ENCODE measurements at places on chromosomes 13 and 19.

- DNase-seq = no peak
These were observed 24.1 kb downstream of the ADGRE1 start for GRCh38 chr19:6911523-6911922.

DNA sequence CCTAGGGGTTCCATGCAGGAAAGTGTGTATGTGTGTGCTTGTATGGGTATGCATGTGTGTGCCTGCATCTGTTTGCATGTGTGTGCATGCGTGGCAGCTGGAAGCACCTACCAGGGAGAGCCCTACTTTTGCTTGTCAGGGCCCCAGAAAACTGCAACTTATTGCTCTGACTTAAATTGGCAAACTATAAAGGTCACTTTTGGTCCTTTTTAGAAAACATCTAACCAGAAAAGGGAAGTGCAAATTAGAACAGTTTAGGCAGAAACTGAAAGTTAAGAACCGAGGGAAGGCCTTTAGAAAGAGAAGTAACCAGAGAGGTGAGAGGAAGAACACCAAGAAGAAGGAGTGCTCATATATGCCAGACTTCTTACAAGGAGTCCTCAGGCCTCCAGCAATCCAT, 32.5 kb downstream of the DLEU7 start:
- DNase-seq = no peak

- DNase-seq = no peak
These were observed 156.5 kb upstream of the TSC22D1 start for GRCh38 chr13:44732503-44733098.

- no peak for DNase-seq
These were observed 329.8 kb upstream of the MIR17HG start for GRCh38 chr13:91017669-91018053.

DNA sequence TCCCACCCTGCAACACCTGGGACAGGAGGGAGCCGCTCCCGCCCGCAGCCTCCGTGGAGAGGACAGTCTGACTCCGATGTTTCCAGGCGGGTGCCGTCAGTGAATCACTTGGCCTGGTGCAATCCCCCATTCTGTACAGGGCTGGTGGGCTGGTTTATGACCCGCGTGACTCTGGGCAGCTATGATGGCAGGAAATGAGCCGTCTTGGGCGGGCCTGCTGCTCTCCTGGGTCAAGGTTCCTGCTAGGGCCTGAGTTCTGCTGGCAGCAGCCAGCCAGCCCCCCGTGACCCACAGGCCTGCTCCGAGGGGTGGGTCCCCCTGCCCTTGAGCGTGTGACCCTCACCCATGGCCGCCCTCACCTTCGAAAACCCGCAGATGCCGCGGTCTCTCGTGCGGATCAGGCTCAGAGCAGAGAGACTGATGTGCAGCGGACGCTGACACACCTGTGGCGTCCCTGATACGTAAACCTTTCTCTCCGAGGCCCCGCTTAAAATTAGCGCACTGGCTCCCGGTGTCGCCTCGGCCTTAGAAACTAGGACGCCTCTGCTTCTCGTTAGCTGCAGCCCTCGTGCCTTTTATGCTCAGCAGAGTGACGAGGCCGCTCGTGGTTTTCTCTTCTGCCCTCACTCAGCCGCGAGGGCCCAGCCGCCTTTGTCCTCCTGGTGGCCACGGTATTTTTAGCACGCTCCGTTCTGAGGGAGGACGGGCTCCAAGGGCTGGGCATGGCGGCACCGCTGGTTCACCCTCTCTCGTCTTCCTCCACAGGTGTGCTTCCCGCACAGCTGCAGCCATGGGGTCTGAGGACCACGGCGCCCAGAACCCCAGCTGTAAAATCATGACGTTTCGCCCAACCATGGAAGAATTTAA, 63.4 kb downstream of the KDM4B start:
- no peak for DNase-seq

DNA sequence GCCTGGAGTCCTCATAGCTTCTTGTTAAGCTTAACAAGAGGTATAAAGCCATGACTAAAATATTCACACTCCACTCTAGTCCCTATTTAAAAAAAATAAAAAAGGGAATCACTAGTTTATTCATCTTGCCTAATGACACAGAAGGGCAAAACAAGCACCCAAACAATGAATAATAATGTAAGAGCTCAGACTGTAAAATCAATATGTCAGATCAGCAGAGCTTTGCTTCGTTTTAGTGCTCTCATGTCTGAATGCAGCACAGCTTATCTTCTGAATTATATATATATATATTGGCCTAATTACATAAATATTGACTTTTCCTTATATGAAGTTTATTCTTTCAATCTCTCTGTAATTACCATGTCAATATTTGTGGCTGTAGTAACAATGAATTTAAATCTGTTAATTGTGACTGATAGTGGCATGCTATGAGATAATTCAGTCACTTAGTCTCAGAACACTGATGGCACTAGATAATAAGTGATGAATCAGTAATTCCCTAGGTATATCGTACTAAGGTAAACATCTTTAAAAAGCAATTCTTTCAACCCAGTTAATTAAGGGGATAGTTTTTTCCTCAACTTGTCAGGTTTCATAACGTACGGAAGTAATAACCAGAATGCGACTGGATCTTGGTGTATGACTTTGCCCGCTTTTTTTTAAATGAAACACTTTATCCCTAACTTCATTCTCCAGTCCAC, 361.9 kb upstream of the GPC6 start:
- DNase-seq = no peak

Data from tibial nerve (tissue), 4 donors.